ENCODE measurements at places on chromosomes 4 and X.

- no peak for DNase-seq
Measured at GRCh38 chr4:67152976-67153375, 392.3 kb downstream of the CENPC start.

DNA sequence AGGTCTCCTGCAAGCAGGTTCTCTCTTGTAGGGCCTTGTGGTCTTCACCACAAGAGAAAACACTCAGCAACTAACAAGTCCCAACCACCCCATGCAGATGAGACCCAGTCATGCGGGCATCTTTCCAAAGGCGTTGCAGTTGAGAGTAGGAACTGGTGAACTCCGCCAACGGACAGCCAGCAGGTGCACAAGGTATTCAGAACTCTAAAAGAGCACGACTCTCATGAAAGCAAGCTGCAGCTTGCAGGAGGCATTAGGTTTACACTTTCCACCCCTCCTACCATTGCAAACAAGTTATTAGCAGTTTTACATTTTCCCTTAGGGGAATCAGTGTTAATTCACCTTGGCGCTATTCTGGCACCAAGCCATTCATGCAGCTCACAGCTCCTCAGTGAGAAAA lies 173.4 kb upstream of the KIT start:
- DNase-seq = no peak

GRCh38 chr4:112604589-112604988 lies 32.1 kb downstream of the ZGRF1 start:
- peak; percentile 16 for DNase-seq

- DNase-seq = no peak
Measured at GRCh38 chr4:52366191-52366590, 292.9 kb downstream of the USP46 start.

DNA sequence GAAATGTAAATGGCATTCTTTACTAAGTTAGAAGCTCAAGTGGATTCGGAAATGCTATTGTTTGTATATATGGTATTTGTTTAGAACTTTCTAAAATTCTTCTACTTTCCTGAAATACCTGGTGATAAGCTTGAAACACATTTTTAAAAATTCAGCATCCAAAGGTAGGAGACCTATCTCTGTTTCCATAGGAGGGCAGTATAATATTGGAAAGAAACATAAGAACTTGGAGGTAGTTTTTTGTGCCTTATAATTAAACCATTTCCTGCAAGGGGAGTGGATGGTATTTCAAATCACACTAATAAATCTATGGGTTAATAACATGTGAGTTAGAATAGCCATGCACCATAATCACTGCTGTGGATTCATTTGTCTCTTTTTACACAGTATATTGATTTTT lies 217.4 kb upstream of the AADAT start:
- no peak for DNase-seq

DNA sequence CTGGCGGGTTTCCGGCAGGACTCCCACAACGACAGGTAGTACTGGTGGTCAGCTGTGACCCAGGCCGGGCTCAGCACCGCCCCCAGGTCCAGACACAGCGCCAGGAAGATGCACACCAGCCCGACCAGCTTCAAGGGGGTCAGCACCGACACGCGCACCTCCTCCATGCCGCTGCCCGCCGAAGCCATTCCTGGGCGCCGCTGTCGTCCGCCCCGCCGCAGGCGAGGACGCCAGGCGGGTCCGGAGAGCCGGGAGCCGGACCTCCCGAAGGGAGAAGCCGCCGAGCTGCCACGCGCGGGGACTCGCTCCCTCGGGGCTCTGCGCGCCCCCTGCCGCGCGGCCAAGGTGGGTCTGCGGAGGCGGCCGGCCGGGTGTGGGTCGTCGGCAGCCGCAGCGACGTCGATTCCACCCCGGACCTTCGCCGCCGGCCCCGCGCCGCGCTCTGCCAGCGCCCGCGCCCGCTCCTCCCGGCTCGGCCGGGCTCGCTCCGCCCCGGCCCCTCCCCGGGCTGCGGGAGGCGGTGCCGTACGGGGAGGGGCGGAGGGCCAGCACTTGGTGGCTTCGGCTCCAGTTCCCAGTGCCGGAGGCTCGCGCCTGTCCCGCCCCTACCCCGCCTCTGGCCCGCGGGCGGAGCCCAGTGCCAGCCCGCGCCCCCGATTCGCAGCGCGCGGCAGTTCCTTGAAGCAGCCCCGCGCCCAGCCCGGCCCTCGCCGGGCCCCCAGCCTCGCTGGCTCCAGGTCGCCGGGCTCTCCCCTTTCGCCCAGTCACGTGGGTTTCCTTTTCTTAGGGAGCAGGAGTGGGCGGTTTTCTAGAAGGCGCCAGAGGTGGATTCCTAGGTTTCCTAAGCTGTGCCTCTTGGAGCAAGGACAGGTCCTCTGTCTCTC lies at the start of gene TMEM47:
TMEM47 (minus strand) TSS at position 444 of the 884 bp plus-strand sequence; CDS start at position 188, 256 bp downstream.
- no peak for DNase-seq

DNA sequence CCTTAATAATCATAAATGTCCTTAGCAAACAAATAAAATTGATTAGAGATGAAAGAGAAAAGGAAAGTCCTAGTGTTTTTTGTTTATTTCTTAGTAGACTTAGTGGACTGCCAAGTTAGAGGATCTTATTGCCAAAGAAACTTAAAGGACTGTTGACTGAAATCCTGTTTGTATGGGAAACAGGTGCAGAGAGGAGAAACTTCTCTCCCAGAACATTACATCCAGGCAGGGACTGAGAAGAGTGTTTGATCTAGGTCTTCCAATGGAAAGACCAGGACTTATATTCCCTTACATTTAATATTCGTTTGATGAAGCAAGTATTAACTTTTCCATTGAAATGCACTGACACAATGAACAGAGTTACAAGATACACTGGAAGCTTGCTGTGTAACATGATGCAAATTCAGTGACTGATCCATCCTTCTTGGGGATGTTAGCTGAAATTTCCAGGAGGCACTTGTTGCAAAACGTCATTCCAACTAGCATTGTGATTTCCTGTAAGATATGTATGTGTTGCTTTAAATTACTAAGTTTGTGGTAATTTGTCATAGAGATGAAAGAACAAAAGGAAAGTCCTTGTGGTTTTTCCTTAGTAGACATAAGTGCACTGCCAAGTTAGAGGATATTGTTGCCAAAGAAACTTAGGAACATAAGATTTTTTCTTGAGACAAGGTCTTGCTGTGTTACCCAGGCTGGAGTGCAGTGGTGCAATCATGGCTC lies 505.6 kb downstream of the STIM2 start:
- no peak for DNase-seq

DNA sequence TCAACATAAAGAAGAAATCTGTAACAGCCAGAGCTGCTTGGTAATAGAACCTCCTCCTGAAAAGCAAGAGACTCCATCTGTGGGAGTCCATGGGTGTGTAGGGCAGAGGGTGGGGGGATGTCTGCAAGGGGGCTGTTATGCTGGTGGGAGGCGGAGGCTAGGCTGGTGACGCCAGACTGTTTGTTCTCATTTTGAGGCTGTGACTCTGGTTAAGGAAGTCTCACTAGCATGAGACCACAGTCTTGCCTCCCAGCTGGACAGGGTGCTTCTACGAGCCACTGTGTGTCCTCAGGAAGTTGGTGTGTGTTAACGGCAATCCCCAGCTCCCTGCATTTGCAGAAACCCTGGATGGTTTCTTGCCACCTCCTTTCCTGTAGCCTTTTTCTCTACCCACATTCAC lies 79.8 kb downstream of the NSUN7 start:
- no peak for DNase-seq

DNA sequence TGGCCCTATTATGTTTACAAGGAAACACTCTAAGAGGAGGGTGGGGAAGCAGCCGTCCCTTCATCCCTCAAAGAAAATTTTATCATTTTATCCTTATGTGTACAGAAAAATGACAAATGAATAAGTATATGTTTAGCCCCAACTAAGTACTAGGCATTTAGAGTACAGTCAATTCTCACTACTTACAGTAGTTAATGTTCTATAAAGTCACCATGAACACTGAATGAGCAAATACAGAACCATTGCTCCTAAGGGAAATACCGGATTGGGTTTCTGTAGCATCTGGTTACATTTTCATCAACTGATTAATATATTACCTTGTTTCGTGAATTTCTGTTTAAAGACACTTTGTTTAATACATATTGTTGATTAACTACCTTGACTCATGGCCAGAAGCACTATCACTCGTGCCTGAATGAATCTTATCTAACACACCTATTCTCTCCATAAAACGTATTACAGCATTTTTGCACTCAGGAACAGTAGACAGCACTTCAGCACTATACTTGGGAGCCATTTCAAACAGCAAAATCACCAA lies 109.3 kb downstream of the ASB9 start:
- no peak for DNase-seq

Measured in CD4-positive, alpha-beta T cell treated with Interferon alpha-2 for 1 hour (primary cell).